Activated naive CD4-positive, alpha-beta T cell treated with anti-CD3 and anti-CD28 coated beads for 36 hours (primary cell): ENCODE measurements at places on chromosomes 2 and 18. TPM values are rescaled to one million over a fixed set of nuclear protein-coding genes. Genes with fewer than 3 reads are reported as not detected.
A peak's percentile ranks its signal among the peaks of the same experiment; 100 is the strongest.

Gene EVX2
- not detected for total RNA-seq

Gene KCNK3
- not detected for total RNA-seq

Gene C1GALT1C1L
- not detected for total RNA-seq

Gene HK2
- total RNA-seq: 37.9 TPM

Gene PREB
- 49.5 TPM for total RNA-seq

Gene STEAP3
- 0.07 TPM for total RNA-seq

- H3K4me3 ChIP-seq: no peak overlapping the region
- H3K27me3 ChIP-seq: peaks cover 3% of the 10 kb centered on the region
- H3K27ac ChIP-seq: no peak overlapping the region
- no peaks in the 10 kb centered on the region for H3K36me3 ChIP-seq
- peaks cover 3% of the 10 kb centered on the region for H3K4me1 ChIP-seq
Measured at GRCh38 chr2:71101656-71102055, 28.4 kb downstream of the MCEE start.

DNA sequence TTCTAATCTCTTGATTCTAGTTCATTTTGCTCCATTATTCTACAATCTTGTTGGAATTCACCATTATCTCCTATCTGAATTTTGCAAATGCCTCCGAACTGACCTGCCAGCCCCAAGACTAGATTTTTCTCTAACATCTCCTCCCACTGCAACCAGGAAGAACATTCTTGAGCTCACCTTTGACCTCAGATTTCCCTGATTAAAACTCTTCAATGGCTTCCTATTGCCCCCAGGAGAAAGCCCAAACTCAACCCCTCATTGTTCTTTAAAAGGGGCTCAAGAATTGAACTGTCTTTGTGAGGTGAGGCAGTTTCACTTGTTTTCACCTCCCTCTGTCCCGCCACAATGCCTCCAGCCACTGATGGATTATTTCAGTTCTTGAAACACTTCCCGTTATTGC, 784.6 kb upstream of the ZEB2 start:
- H3K4me3 ChIP-seq: no peak overlapping the region
- no peak overlapping the region for H3K27ac ChIP-seq
- H3K4me1 ChIP-seq: no peaks in the 10 kb centered on the region

DNA sequence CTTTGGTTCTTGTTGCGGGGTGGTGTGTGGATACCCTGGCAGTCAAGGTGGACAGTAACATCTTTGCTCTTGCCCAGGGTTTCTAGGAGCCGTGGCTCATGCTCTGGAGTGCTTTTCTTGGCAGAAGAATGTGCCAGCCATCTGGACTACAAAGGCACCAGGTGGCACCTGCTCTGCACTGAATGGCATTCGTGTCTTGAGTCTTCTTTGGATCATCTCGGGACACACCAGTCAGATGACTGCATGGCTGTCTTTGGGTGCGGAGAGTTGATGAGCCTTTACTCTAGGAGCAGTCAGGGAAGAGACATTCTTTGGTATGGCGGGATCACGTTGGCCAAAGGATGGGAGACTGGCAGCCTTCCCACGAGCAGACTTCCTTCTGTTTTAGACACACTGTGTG, 104.1 kb upstream of the SEC11C start:
- DNase-seq: no peak
- no peak overlapping the region for H3K27ac ChIP-seq
- no peaks in the 10 kb centered on the region for H3K36me3 ChIP-seq
- peaks cover 18% of the 10 kb centered on the region for H3K4me1 ChIP-seq

DNA sequence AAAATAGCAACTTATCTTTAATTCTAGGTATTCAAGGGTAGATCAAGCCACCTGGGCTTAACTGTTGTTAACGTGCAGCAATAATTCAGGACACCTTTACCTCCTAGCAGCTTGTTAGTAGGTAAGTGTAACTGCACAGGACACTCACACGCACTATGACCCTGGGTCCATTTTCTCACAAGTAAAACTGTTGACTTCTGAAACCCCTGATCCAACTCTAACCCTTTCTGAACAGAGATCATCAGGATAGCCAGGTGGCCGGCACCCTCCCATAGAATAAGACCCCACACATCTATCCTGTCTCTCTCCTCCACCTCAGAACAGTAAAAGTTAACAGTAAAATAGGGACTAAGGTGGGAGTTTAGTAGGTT, 610 bp downstream of the SPC25 start:
- H3K4me3 ChIP-seq: peak overlapping the region; percentile 100
- peaks cover 24% of the 10 kb centered on the region for H3K36me3 ChIP-seq
- peak; percentile 5 for DNase-seq
- H3K27me3 ChIP-seq: peaks cover 2% of the 10 kb centered on the region

- H3K27ac ChIP-seq: no peak overlapping the region
- no peak for DNase-seq
- H3K4me1 ChIP-seq: peaks cover 10% of the 10 kb centered on the region
- H3K36me3 ChIP-seq: no peaks in the 10 kb centered on the region
Measured at GRCh38 chr2:65374999-65375398, 57.4 kb downstream of the SPRED2 start.

DNA sequence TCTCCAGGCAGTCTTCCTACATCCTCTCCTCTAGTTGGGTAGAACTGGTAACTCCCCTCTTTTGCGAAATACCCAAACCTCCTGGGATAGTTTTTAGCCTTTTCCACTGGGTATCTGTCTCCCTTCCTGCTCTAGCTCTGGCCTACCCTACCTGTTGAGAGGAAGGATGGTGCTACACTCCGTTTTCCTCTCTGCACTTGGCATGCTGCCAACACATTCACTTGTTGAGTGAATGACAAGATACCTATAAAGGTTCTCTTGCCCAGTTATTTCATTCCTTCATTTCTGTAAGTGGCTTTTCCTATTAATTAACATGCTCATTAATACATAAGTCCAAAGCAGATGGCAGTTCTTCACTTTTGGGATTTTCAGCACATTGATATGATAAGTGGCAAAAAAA, 293.8 kb downstream of the CNTNAP5 start:
- DNase-seq: no peak
- no peaks in the 10 kb centered on the region for H3K27me3 ChIP-seq
- no peaks in the 10 kb centered on the region for H3K4me1 ChIP-seq
- H3K27ac ChIP-seq: no peak overlapping the region

- no peaks in the 10 kb centered on the region for H3K4me1 ChIP-seq
- no peak for DNase-seq
- no peaks in the 10 kb centered on the region for H3K27me3 ChIP-seq
- no peak overlapping the region for H3K27ac ChIP-seq
- H3K36me3 ChIP-seq: no peaks in the 10 kb centered on the region
Measured at GRCh38 chr2:85168942-85169341, 35.8 kb downstream of the TCF7L1 start.
